ENCODE measurements at places on chromosomes 1 and 21. TPM values are rescaled to one million over a fixed set of nuclear protein-coding genes. Genes with fewer than 3 reads are reported as not detected.

GRCh38 chr1:91741301-91741700 is 144.7 kb downstream of the TGFBR3 start:
- DNase-seq: no peak

Gene SPOCD1
- total RNA-seq: 21.6 TPM

GRCh38 chr1:78096976-78097375 is 51.2 kb downstream of the GIPC2 start:
- no peak for DNase-seq

DNA sequence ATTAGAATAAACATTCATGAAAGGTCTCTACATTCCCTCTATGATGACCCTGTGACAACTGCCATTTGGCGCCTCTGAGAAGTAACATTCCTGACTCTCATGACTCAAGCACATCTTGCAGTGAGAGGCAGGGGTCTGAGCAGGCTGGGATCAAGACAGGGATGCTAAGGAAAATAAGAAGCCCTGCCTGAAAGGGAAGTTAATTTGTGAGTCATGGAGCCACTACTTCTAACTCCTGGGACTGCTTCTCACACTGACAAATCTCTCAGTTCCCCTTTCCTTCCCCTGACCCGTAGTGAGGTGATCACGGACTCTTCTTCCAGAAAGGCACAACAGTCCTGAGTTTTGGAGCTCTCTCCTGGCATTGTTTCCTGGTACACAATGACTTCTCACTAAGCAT is 231.9 kb downstream of the TNR start:
- DNase-seq: no peak

Gene C1orf216
- 14.3 TPM for total RNA-seq

DNA sequence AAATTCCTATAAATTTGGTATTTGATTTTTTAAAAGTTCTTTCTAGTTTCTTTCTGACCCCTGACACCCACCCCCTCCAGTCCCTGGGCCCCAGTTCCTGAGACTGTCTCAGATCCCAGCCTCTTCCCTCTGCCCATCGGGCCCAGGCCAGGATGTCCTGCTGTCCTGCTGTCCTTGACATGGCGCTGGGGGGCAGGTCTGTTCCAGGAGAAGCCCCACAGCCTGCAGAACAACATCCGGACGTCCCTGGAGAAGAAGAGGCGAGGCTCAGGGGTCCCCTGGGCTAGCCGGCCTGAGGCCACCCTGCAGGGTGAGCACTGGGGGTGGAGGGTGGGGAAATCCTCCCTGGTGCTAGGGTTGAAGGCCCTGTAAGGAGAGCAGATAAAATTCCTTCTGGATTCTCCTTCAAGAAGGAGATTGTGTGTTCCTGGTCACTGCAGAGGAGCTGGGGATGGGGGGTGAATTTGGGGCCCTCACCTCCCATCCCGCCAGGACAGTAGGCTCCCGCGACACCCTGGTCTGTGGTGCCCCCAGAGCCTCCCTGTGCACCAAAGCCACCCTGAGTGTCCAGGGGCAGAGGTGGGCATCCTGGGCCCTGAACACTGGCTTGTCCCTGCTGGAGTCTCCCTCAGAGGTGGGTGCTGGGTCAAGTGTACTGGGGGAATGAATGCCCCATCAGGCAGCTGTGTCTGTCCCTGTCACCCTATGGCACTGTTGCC is 45.0 kb downstream of the DISP3 start:
- DNase-seq: no peak

Gene CHI3L2
- 31.2 TPM for total RNA-seq

DNA sequence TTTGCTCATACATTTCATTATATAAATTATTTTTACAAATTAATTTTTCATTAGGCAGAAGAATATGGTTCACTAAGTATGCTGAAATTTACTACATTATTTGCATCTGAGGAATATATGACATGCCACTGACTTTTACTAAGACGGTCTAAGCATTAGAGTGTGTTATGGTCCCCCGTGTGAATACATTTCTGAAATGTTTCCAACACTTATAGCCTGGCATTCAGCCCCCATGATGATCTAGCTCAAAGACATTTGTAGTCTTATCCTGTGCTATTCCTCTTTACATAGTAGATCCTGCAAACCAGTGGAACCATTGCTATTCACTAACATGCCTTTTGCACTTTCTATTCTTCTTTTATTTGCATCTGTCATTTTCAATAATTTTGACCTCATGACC is 1878.0 kb downstream of the MRPL39 start:
- no peak for DNase-seq

DNA sequence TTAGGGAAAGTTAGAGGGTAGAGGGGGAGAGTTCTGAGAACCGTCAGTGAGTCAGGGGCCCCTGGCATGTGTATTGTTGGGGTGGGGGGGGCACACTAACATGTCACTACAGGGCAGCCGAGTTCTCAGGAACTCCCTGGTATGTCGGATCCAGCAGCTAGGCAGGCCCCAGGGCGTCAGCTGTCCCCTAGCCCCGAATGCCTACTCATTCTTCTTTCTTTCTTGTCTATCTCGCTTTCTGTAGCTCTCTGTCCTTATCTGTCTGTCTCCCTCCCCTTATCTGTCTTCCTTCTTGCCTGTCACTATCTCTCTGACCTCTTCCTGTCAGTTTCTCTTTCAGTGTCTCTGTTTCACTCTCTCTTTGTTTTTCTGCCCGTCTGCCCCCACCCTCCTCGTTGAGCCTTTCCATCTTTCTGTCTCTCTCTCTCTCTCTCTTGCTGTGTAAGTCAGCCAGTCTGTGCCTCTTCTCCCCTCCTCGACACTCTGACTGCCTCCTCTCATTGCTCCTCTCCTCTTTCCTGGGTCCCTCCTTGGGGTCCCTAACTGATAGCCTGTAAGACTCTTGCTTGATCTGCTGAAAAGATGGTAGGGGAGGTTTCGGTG is 2.4 kb downstream of the NTRK1 start:
- no peak for DNase-seq

Gene SLFNL1
- total RNA-seq: 4.8 TPM

DNA sequence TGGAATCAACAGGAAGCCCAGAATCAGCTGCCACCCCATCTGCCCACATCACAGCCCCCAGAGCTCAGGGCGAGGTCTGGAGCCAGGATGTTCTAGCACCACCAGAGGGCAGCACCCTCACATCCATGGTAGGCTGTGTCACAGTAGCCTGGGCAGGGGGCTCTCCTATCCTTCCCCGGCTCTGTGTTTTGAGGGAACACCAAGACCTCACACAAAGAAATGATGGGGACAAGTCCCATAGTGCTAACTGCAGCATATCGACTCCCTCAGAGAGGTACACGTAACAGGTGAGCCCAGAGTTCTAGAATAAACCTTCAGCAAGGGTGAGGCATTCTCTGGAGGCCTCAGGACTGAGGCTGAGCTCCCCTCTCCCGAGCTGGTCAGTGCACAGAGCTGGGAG is 2.3 kb upstream of the KCNC4 start:
- DNase-seq: peak; percentile 80

Gene PLEKHN1
- total RNA-seq: 1.2 TPM

DNA sequence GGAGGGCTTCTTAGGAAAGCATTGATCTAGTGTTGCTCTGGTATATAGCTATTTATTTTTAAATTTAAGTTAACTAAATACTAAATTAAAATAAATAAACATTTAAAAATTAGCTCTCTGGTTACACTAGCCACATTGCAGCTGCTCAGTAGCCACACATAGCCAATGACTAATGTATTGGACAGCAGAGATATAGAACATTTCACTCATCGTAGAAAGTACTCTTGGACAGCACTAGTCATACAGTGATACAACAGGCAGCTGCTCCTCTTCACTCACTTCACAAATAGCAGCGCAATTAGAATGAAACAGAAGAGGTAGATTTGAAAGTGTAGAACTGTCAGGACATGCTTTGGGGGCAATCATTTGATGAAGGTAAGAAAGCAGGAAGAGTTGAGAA is 245.4 kb downstream of the PBX1 start:
- DNase-seq: no peak

Gene ALDH4A1
- total RNA-seq: 11.7 TPM

DNA sequence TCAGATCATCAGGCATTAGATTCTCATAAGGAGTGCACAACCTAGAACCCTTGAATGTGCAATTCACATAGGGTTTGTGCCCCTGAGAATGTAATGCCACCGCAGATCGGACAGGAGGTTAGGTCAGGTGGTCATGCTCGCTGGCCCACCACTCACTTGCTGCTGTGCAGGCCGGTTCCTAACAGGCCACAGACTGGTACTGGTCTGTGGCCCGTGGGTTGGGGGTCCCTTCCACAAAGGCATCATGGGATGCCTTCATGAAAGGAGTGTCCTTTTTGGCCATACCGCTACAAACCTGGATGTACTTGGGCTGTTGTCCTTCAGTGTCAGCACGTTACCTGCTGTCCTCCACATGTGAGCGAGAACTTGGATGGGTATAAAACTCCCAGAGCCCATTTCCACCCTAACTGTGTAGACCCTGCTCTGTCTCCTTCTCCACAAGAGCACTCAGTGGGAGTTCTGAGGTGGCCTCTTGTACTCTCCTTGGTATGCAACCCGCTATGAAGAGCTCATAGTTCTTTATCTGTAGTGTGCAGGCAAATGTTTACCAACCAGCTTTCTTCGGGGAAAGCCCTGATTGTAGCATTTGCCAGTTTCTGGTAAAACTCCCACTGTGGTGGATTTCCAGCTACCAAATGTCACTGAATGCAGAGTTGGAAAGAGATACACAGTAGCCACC is 41.7 kb upstream of the SLC19A1 start:
- peak; percentile 14 for DNase-seq
